GM13976 (cell line): ENCODE measurements at places on chromosomes 13 and 19.

GRCh38 chr13:35599384-35599783 lies 122.9 kb upstream of the MAB21L1 start:
- DNase-seq = no peak

- DNase-seq = no peak
Observed at GRCh38 chr19:45819769-45820168, 4.7 kb upstream of the RSPH6A start.

GRCh38 chr19:1470305-1471009 lies 8.6 kb downstream of the C19orf25 start:
- DNase-seq = peak; percentile 83

DNA sequence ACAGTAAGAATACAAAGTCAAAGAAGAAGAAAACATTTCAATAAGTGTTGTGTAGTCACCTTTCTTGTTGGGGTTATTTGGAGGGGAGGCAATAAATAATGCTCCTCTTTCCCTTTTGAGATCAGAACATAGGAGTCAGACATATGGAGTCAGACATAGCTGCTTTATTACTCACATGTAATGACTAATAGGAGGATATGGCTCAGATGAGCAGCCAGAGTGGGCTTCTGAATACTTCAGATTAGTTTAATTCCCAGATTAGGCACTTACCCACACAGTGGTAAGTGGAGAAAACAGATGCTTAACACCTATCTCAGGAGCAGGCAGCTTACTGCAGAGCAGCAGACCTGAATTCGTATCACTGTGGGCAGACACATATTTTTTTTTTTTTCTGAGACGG lies 31.7 kb upstream of the C1QTNF9B start:
- DNase-seq = no peak

- DNase-seq = no peak
Observed at GRCh38 chr19:4570916-4571304, 11.4 kb upstream of the SEMA6B start.

DNA sequence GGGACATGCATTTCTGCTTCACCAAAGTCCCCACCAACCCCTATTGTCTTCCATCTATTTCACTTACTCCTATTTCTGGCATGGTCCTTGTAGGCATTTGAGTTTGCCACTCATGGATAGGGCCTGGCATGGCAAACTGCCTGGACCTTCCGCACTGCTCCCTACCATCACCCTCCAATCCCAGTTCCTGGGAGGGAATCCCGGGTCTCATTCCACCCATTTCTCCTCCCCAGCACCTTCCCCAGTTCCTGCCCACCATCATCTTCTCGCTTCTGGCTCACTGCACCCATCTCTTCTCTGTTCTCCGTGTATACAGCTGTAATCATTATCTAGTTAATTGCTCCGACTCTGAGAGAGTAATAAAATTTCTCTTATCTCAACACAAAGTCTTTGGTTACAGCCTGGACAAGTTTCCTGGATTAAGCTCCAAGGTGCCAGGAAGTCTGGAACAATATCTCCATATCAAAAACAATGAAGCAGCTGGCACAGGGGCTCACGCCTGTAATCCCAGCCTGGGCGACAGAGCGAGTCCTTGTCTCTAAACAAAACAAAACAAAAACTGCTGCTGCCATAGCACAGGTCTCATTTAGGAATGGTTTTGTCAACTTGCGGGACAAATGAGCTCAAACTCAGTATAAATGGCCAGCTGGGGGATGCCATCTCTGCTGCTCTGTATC lies 17.0 kb upstream of the COX7A1 start:
- DNase-seq = no peak

DNA sequence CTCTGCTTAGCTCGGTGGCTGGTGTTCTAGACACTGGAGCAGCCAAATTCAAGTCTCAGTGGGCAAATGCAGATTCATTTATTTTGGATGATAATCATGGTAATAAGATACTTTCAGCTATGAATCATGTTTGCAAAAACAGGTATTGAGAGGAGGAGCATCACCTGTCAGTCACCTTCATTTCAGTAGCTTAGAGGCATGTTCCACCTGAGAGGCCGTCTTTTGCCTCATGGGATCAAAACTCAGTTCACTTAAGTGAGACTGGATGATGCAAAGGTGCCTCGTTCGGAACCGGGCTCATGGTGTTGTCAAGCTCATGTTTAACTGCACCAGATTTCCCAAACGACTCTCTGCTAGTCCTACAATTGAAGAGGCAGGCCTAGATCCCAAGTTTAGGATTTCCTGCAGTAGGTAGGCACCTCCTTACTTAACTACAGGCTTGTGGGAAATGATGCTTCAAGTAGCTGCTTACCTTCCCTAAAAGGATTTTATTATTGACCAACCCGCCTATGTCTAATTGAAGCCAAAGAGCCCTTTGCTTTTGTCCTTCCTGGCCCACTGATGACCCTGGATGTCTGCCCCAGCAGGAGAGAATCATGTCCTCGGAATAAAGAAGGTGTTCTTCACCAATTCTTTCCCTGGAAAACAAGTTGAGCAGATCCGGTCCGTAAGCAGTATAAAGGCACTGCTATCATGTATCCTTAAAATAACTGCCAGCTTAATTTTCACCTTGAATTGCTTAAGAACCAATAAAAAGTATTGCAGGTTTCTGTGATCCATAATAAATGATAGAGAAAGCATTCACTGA lies 60.0 kb downstream of the ZAR1L start:
- no peak for DNase-seq

DNA sequence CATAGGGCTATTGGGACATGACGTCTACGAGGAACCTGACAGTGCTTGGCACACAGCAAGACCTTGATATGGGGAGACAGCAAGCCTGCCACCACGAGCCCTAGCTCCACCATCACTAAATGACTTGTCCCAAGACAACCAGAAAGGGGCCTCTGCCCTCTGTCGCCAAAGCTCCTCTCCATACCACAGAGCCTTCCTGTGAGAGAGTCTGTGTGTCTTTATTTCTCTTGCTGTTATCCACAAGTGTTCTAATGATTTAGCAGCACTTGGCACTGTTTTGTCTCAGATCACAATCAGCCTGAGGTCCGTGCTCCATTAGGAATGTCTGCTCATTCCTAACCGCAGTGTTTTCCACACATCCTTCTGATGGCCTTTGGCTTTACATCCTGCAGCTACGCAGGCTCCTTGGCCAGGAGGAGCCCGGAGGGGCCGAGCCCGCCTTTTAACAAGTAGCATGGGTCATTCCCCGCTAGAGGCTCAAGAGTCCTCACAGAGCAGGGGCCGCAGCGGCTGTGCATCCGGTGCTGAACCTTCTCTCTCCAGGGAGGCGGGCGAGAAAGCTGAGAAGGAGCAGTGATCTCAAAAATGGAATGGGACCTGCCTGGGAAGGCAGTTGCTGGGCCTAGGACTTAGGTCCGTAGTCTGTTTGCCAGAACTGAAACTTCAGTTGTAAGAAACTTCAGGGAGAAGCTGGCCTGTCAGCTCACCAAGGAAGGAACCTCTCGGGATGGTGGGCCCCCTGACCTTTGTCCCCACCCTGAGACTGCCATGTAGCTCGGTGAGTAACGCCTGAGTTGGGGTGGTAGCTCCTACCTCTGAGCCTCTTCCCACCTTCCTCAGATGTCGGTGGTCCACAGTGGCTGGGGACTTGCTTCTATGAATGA lies 61.1 kb upstream of the HMGB1 start:
- DNase-seq = no peak

GRCh38 chr13:114128624-114129522 lies 3.5 kb downstream of the RASA3 start:
- DNase-seq = peak; percentile 94

DNA sequence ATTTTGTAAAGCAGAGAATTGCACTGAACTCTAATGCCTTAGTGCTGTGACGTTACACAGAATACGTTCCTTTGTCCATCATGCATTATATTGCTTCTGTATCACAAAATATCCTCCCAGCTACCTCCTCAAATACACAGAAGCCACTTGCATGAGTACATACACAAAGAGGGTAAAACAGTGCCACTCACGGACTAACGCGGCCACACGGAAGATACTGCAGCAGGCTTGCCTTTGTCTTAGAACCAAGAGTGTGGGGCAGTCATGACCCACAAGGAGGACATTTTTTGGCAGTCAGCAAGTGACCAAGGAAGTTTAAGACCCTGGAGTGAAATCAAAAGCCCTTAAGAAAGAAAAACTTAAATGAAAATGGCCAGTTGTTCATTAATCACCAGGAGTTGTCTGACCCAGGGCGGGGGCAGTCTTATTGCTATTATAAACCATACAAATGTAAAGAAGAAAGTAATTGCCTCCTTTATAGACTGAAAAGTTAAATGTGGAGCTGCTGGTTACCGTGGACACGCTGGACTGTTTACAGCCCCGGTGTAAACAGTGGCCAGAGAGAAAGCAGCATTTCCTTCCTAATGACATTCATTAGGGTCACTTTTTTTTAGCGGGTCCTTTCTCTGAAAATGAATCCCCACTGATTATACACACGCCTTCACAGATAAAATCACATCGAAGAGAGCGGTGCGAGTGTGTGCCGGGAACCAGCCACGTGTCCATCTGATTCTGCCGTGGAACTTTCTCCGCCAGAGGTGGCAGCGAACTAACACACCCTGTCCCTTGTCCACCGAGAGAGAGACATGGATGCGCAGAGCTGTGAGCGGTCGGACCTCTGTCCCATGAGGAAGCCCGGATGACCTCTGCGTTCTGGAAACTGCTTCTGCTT lies 66.8 kb downstream of the SOX1 start:
- no peak for DNase-seq

DNA sequence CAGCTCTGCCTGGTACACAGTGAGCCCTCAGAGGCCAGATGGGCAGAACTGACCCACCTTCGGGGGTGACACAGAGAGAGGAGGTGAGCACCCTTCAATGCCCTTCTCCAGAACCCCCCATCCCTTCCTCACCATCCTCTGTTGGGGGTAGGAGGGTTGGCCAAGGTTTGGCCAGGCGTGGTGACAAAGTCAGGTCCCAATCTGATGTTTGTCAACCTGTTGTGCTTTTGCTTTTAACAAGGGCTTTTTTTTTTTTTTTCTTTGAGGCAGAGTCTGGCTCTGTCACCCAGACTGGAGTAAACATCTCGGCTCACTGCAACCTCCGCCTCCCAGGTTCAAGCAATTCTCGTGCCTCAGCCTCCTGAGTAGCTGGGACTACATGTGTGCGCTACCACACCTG lies 7.3 kb downstream of the PTGIR start:
- no peak for DNase-seq

GRCh38 chr13:44784708-44785080 lies 204.6 kb downstream of the NUFIP1 start:
- no peak for DNase-seq

- DNase-seq = no peak
Observed at GRCh38 chr19:33671211-33671610, 49.5 kb downstream of the CHST8 start.

DNA sequence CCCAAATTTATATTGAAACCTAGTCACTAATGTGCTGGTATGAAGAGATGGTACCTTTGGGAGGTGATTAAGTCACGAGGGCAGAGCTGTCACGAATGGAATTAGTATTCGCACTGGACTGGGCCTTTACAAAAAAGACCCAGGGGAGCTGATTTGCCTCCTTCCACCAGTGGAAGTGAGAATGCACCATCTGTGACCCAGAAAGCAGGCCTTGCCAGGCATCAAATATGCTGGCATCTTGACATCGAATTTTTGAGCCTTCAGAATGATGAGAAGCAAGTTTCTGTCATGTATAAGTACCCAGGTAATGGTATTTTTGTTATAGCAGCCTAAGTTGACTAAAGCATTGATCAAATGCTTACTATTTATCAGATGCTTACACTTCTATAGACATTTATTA lies 373.6 kb downstream of the FGF14 start:
- DNase-seq = no peak

GRCh38 chr19:18489627-18490184 lies 32.2 kb downstream of the ELL start:
- no peak for DNase-seq

GRCh38 chr13:112240076-112240475 lies 136.1 kb upstream of the SPACA7 start:
- DNase-seq = no peak

- no peak for DNase-seq
Observed at GRCh38 chr13:20778311-20778710, 4.5 kb upstream of the EEF1AKMT1 start.

GRCh38 chr19:38850976-38851621 lies 1.3 kb upstream of the HNRNPL start:
- no peak for DNase-seq

DNA sequence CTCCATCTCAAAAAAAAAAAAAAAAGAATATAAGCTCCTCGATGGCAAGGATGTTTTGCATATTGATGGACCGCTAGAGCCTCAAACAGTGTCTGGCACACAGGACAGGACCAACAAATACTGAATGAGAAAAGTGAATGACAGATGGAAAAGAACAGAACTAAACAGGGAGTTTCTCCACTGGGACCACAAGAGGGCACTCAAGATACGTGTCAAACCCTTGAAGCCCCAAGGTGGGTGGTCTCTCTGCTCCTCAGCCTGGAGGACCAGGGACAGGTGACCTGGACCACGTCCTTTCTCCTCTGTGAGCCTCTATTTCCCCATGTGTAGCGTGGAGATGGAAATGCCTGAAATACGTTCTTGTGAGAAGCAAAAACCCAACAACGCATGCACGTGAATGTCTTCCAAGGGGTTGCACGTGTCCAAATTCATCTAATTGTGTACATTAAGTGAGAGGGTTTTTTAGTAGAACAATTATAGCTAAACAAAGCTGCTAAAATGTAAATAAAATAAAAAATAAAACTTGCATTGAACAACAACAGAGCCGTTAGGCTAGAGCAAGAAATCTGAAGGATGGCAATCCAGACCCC lies 5.7 kb upstream of the CDC42EP5 start:
- peak; percentile 64 for DNase-seq

DNA sequence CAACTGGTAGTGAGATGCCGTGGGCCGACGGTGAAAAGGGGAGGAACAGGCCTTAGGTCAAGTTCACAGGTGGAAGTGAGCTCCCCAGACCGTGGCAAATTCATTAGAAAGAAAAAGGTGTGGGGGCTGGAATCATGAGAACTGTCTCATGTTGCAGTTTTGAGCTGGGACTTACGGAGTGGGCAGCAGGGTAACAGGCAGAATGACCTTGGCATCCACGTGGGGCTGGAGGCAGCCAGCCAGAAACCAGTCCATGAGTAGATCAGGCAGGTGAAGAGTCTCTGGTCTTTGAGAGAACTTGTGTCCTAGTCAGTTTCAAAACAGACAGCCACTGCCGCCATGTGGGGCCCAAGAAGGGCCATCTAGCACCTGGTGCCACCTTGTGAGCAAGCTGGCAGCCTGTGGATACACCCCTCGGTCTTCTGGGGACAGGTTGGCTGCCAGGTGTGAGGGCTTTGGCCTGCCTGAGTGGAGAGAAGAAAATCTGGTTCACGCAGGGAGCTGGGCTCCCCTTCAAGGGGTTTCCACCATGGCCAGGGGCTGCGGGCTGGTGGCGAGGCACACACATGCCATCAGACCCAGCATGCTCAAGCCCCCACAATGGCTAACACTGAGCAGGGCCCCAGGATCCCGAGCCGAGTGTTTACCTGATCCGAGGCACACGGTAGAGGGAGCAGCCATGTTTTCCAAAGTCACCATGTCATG lies 23.9 kb downstream of the TSSK6 start:
- no peak for DNase-seq

GRCh38 chr13:26007261-26008125 lies 44.3 kb downstream of the SHISA2 start:
- DNase-seq = no peak

- peak; percentile 65 for DNase-seq
Observed at GRCh38 chr13:45511310-45512097, 46.8 kb downstream of the COG3 start.
